ENCODE measurements at places on chromosomes 13 and 19. TPM values are rescaled to one million over a fixed set of nuclear protein-coding genes. Genes with fewer than 3 reads are reported as not detected.

The USHBP1 gene
- 29.4 TPM for total RNA-seq

The KCNN4 gene
- total RNA-seq: 4.8 TPM

The RASIP1 gene
- 21.0 TPM for total RNA-seq

DNA sequence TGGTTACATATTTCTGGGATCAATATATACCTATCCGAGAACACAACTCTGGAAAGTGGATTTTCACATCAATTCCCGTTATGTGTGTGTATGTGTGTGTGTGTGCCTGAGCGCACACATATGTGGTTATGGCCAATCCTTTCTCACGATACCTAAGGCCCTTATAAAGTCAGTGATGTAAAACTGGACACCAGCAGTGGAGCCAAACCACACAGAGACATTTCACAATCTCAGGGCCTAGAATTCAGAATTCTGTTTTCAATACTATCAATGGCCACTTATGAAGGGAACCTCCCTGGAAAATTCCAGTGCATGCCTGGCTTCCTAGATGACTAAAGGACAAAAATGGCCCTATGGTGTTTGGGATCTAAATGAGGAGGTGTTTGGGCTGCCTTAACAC is 187.3 kb upstream of the UBL3 start:
- DNase-seq: peak; percentile 13

The PLPPR3 gene
- not detected for total RNA-seq

DNA sequence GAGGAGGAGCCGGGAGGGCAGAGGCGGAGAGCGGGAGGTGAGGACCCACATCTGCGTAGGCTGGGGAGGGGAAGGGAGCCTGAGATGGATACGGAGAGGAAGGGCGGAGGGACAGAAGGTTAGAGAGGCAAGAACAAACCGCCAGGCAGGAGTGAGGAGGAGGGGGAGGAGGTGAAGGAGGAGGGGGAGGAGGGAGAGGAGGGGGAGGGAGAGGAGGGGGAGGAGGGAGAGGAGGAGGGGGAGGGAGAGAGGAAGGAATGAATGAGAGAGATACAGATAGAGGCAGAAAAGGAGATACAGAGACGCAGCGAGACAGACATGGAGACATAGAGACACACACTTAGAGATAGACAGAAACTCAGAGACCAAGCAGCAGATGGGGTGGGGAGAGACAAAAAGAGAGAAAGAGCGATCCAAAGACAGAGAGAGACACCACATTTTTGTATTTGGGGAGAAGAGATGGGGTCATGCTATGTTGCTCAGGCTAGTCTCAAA is 782 bp upstream of the CA11 start:
- no peak for DNase-seq

- DNase-seq: peak; percentile 31
Observed at GRCh38 chr19:1324806-1325567, 39.3 kb downstream of the EFNA2 start.

All from tibial nerve (tissue), 4 donors.